ENCODE measurements at places on chromosomes 11 and 22.

DNA sequence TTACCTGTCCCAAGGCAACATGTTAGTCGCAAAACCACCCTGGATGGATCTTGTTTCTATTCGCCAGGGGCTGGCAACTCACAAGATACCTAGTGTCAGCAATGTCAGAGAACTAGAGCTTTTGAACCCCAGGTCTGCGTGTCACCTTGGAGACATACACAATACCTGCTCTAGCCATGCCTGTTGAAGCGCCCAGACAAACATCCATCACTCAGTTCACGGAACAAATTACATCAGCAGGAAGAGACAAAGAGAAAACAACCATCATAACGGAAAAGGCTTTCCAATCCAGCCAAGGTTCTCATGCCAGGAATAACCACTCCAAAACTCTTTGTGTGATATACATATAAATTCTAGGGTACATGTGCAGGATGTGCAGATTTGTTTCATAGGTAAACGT, 2.2 kb downstream of the CD59 start:
- DNase-seq, result no peak

DNA sequence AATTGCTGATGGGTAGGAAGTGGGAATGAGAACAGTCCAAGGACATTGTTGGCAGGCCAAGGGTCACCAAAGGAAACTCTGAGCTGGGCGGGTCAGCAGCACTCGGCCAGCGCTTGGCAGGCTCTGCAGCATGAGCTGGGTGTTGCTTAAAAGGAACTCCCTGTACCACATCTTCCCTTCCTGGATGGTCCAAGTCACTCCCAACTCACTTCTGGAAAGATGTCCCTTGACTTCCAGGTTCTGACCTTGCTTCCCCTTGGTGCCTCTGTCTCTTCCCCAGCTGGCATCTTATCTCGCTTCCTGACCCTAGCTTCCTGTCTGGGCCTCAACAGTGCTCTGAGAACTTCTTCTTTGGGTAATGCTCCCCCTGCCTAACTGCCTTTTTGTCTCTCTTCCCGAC, 24.8 kb upstream of the SWAP70 start:
- no peak for DNase-seq

GRCh38 chr11:122637541-122637940, 18.0 kb upstream of the UBASH3B start:
- no peak for DNase-seq

DNA sequence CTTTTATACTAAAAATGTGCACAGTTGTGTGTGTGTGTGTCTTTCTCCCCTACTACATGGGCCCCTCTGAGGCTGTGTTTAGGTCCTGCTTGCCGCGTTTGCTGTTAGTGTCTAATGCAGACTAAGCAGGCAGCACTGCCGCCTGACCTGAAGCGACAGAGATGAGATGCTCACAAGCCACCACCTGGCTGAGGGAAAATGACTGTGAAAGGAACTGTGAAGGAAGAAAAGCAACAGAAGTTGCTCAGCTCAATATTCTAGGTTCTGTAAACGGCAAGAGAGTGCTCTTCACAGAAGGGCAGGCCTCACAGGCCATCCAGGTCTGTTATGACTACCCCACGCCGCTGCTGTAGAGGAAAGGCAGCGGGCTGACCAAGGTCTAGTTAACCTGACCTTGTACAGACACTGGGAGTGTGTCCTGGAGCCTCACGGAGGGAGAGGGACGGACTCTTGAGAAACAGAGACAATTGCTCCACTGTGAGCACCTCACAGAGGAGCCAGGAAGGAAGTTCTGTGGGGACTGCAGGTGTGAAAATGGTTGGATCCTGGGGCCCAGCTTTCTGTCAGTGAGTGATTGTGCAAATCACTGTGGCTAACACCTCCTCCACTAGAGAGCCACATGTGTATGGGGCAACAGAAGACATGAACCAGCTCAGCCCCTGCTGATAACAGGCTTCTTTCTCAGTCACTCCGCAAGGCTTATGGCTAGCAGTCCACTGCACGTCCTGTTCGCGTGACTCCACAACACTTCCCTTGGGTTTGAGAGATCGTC, 31.3 kb upstream of the YPEL1 start:
- DNase-seq, result no peak

- peak; percentile 7 for DNase-seq
Observed at GRCh38 chr11:9601037-9601875, 27.8 kb downstream of the WEE1 start.
